ENCODE measurements at places on chromosomes 3 and 15.

DNA sequence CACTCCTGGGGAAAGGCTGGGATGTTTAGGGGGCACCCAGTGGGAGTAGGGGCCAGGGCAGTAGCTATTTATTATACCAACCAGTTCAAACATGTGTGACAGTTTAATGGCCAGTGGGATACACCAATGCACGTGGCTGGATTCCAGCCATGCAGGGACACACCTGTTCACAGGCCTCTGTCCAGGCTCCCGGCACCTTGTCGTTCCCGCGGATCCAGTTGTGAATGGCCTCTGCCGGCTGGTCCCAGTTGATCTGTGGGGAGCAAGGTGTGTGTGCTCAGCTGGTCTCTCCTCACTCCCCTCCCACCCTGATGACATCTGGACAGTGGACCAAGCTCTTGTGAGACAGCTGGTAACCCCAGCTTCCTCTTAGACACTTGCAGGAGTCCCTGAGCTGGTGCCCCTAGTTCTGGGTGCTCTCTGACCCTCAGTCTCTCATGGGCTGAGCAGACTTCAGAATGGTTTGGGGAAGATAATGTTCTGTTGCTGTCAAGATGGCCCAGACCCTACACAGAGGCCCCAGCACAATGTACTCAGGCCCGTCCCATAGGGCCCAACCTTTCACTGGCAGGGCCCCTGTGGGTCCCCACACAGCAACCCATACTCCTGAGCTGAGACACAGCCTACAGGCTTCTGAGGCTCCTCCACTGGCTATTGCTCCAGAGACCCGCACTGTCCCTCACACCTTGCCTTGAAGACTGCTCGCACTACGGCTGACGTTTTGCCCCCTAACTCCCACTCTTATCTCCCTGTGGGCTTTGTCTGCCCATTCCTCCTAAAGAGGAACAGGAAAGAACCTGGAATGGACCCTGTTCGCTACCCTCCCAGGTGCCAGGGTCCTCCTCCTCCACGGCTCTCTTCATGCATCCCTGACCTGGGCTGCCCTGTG is 25.8 kb downstream of the ALDH1L1 start:
- no peak for DNase-seq

- DNase-seq: no peak
These were observed 149.5 kb upstream of the THBS1 start for GRCh38 chr15:39431376-39431775.

GRCh38 chr3:126358038-126358815 is 1.0 kb upstream of the KLF15 start:
- no peak for DNase-seq

GRCh38 chr3:113117511-113118234 is 93.7 kb upstream of the BOC start:
- no peak for DNase-seq

GRCh38 chr3:85455561-85456200 is 496.9 kb downstream of the CADM2 start:
- no peak for DNase-seq

DNA sequence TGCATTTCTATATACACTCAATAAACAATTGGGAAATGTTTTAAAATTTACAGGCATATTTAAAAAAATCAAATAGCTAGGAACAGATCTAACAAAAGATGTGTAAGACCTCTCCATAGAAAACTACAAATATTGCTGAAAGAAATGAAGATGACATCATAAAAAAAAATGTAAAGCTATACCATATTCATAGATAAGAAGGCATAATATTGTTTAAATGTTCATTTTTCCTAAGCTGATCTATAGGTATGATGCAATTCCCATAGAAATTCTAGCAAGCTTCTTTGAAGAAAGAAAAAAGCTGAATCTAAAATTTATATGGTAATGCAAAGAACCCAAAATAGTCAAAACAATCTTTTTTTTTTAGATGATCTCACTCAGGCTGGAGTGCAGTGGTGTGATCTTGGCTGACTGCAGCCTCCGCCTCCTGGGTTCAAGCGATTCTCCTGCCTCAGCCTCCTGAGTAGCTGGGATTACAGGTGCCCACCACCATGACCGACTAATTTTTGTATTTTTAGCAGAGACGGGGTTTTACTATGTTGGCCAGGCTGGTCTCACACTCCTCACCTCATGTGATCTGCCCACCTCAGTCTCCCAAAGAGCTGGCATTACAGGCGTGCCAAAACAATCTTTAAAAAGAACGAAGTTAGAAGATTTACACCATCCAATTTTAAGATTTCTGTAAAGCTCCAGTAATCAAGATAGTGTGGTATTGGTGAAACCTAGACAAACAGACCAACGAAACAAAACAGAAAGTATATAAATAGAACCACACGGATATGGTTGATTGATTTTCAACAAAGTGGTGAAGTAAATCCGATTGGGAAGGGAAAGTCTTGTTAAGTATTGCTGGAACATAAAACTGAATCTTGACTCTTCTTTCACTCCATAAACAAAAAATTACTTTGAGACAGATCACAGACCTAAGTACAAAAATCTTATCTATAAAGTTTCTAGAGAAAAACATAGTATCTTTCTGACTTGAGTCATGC is 6.3 kb upstream of the BHLHE40 start:
- DNase-seq: no peak

DNA sequence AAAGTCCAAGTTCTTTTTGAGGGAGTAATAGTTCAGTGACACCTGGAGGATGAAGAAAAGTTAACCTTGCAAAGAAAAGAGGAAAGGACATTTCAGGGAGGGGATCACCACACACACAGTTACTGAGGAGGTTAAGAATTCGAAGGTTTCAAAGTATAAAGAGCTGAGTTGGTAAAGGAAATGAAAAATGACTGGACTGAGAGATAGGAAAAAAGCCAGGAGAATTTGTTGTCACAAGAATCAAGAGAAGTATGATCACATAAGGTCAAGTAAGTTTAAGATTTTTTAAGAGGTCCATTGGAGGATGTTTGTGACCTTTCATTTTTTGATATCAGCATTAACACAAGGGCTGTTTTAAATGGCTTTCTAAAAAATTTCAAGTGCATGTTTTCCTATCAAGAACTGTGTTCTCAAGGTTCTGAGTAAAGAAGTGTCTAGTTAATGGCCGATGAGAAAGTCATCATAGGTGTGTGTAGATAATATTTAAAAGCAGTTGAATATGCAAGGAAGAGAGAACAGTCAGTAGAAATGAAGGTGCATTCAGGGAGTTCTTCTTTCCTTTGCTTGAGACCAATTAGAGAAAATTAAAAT is 189.2 kb upstream of the RBMS3 start:
- no peak for DNase-seq

DNA sequence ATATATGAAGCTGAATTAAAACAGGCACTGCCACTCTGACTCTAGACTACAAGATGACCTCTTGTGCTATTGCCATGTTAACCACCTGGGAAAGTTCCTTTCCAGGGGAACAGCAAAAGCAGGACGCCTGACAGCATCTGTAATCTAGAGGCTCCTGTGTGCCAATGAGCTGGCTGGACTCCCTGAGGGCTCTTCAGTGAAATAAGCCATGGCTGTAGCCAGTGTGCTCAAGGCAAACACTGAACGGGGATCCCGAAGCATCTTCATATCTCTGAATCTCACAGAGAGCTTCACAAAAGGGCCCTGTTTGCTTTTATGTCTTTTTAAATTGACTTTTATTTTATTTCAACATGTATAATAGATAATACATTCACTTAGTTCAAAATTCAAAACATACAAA is 57.2 kb downstream of the BFSP2 start:
- DNase-seq: no peak

DNA sequence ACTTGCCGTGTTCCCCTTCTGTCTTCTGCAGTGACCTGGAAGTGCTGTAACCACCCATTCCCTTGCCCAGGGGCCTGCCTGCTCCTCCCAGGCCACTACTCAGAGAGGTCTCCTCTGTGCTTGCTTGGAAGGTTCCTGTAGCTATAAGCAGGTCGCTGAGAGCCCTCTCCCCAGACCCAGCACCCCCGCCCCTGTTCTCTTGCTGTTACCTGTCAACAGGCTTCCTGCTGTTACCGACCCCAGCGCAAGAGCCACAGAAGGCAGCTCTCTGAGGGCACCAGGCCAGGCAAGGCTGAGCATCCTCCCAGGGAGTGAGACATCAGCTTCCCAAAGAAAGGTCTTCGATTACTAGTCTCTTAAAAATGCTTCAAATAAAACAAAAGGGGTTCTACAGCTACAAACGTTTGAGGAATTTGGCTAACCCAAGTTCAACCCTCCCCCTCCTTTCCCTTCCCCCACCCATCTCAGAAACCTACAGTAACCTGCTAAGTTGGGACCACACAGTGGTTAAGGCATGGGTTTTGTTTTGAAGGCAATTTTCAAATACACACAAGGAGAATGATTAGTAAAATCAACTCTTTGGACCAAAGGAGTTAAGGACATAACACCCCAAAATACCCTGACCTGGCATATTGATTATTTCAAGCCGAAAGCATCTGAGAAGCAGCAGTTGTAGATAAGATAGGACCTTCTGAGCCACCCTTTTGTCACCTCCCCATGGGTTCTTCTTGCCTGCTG is 74.9 kb upstream of the MFGE8 start:
- DNase-seq: no peak

DNA sequence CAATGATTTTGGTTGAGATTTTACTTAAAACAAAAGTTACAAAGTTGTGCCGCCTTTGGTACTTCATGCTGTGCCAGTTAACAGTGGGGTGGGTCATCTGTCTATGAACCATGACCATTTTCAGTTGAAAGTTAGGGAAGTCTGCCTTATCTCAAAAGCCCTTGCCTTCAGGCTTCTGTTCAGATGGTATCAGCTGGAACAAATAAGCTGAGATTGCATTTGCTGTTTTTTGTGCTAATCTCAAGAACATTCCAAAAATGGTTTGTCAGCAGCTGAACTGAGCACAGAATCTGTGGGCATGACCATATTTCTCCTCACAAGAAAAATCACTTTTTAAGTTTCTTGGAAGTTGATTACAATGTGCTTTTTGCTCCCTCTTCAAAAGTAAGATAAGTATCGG is 142.3 kb downstream of the IL5RA start:
- DNase-seq: no peak

- DNase-seq: no peak
These were observed 33.1 kb downstream of the RNU5B-1 start for GRCh38 chr15:65337436-65338070.

- DNase-seq: no peak
These were observed 37.0 kb downstream of the GLDN start for GRCh38 chr15:51378406-51378805.

- no peak for DNase-seq
These were observed 776 bp downstream of the VGLL3 start for GRCh38 chr3:86990012-86990733.

DNA sequence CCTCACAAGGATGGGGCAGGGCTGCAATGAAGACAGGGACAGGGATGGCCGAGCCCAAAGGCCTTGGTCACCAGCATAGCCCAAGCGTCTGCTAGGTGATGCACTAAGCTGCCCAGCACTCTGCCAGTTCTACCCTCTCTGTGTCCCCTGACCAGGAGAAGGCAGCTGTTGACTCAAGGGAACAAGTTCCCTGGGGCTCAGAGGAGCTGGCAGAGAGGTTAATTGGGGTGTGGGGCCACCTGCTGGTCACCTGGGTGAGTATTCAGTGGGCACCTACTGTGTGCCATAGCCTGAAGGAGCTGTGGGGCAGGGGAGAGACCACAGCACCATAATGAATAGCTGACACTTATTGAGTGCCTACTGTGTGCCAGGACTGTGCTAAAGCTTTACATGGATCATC is 22.0 kb upstream of the DOCK3 start:
- DNase-seq: peak; percentile 54

DNA sequence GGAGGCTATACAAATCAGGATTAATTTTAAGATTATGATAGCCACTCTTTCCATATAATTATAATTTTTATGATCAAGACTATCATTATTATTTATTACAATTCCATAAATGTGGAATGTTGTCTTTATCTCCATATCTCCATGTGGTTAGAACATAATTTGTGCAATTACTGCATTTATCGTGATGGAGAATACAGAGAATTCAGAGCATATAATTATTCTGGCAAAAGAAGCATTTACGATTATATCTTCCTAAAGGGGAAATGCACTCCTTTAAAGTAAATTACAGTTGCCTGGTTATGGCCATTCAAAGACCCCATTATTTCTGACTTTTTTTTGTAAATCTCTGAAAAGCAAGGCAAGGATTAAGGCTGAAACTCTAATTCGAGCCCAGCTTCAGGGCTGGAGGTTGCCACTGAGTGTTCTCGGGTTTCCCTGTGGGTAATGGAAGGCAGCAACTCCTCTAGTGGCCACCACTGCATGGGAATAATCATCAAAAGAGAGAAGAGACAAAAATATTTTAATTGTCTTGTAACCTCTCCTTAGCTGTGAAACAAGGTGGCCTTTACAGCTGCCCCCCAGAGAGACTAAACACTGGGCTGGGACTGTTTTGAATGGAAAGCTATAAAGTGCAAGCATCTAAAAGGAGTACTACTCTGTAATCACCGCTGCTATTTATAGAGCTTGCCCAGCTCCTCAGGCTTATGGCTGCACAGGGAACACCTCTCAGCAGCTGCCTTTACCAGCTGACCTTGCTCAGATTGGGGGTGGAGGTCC is 59.8 kb upstream of the PRTG start:
- DNase-seq: no peak

DNA sequence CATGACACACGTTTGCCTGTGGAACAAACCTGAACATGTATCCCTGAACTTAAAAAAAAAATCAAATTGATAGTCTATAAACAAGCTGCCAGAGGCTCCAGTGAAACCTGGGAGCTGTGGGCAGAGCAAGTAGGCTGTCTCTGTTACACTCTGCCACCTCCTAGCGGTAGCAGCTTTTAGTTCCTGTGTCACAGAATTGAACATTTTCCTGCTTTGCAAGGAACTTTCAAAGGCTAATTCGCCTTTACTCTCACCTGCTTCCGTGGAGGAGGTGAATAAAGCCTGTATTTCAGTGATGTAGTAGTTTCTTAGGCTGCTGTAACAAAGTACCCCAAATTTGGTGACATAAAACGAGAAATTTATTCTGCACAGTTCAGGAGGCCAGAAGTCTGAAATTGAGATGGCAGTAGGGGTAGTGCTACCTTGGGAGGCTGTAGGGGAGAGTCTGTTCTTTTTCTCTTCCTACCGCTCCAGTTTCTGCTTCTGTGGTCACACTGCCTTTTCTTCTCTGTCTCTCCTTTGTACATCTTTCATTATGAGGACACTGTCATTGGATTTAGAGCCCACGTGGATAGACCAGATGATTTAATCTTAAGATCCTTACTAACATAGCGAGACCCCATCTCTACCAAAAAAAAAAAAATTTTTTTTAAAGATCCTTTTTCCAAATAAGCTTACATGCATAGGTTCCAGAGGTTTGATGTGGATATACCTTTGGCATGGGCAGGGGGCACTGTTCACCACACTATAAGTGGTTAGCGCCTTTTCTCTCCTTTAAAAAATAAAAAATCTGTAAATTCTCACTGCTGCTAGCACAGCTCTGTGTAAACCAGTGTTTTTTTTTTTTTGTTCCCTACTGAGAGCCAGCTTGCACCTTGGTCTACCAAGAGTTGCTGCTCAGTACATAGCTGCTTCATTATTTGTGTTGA is 25.3 kb downstream of the FBXO22 start:
- DNase-seq: no peak

DNA sequence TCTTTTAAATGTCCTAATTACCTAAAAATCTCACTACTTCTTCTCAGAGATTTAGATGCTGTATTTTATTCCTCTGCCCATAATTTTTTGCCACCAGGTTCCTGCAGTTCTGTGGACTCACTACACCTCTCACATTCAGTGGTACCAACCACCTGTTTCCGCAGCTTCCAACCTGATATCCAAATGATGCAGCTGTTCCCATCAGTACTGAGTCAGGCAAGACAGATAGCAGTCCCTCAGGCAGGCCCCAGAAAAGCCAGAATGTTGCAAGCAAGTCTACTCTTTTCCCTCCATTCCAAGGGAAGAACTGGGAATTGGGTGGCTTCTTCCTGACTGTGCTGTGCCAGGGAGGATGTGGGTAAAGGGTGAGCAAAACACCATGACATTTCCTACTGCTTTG is 39.0 kb downstream of the MNS1 start:
- DNase-seq: no peak

GRCh38 chr3:117820658-117821299 is 1111.2 kb downstream of the TUSC7 start:
- DNase-seq: no peak

Data from stimulated activated CD4-positive, alpha-beta T cell treated with anti-CD3 and anti-CD28 coated beads, Interleukin-1b, Interleukin-23, amount 100 ng/mL, for 48 hours (primary cell).